ENCODE measurements at places on chromosomes 3 and 15.
A peak's percentile ranks its signal among the peaks of the same experiment; 100 is the strongest.

GRCh38 chr3:115931581-115931980 is 308.3 kb downstream of the GAP43 start:
- no peak for DNase-seq

DNA sequence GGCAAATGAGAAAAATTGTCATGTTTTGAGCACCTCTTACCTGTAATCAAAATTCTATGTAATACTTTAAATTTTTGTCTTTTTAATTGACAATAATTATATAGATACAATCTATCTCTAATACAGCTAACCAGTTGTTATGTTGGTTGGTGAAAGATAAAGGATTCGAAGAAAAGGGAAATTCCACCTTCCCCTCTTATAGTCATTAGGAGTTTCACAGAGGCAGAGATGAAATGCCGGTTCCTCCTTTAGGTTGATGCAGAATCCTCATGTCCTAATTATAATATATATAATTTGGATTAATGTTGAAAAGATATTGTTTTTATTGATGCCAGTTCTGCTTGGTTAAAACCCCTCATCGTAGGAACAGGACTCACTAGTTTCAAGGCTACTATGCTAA is 67.1 kb downstream of the LRCH3 start:
- no peak for DNase-seq

GRCh38 chr15:38401701-38402100 is 52.2 kb upstream of the FAM98B start:
- no peak for DNase-seq

GRCh38 chr3:108221393-108221792 is 831 bp downstream of the IFT57 start:
- peak; percentile 8 for DNase-seq

DNA sequence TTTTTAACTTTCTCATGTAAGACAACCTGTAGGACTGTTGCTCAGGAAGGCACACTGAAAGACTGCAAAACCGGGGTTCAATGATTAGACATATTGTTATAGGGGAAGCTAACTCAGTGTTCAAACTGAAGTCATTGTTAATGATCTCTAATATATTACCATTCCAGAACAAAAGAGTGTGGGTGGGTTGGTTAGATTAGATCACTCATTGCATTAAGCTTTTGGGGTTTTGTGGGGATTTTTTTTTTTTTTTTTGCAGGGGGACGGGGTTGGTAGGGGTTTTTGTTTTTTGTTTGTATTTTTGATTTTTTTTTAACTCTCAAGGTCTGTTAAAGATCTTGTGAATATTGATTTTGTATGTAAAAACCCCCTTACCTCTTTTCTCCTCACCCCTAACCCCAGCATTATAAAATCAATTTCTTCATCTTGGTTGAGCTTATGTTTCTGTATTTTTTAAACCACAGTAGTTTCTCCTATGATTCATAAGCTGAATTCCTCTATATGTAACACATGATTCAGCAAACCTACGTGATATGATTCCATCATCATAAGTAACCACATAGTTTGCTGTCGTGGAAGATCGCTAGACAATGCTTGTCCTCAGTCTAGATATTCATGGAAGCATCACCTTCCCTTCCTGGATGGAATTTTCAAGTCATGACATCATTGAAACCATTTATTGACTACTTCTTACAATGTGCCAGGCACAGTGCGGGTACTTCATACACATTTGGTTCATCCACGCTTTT is 544.1 kb upstream of the MDFIC2 start:
- no peak for DNase-seq

DNA sequence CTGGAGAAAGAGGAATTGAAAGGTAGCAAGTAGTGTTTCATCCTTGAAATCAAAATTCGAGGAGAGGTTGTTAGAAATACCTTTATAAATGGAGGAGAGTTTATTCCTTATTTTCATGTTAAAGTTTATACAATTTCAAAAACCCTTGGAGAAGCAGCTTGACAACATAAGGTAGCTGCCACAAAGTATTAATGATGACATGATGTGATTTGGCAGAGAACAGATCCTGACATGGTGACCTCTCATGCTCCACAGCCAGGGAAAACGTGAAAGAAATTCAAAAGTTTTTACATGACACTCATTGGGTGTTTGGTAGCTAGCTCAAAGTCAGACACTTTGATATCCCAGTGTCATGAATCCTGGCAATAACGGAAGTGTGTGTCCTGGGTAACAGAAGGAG is 320.8 kb downstream of the GBE1 start:
- DNase-seq, result no peak

DNA sequence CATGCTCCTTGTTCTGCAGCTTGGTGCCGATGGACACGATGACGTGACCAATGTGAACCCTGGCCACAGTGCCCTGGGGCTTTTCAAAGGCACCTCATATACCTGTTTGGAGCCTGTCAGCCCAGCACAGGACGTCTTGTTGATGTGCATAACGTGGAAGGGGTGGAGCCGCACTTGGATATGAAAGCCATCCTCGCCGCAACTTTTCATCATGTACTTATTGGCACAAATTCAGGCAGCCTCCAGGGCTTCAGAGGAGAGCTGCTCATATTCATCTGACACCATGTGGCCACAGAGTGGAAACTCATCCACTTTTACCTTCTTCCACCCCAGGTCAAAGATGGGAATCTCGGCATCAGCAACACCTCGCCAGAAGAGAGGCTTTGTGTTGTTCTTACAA is 24.7 kb downstream of the POPDC2 start:
- DNase-seq, result peak; percentile 28

- DNase-seq, result no peak
Measured at GRCh38 chr15:70362350-70362749, 264.6 kb upstream of the TLE3 start.
